ENCODE measurements at places on chromosomes 7 and 10.

DNA sequence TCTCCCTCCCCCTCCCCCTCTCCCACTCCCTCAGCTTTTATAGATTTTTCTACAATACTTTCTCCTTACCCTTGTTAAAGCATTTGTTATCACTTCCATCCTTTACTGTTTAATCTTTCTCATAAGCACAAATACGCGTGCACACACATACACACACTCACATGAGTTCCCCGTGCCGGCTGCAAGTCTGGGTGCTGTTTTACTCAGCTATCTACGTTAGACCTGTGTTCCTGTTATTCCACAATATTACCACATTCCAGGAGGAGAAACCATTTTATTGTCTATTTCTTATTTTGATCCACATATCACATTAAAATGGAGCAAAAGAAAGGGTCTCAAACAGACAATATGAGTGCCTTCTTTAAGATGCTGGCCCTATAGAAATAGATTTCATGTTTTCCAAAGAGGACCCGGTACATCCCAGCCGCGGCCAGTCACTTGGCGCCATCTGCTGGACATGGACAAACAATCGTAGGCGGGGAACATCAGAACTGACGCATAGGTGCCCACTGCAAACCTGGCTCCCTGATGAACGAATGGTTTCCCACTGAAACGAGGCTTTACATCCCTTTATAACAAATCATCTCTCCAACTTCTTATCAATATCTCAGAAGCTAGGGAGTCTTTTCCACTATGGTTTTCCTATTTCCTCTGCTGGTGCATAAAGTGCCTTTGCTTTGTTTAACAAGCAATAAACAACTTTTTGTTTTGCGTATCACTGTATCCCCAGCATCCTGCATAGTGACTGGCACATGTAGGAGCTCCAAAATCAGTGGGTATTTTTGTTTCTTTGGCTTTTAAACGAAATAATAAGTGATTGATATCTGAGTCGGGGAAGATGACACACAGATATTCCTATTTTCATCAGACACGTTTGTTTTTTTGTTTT is 25.2 kb upstream of the OPTN start:
- DNase-seq, result peak; percentile 63

DNA sequence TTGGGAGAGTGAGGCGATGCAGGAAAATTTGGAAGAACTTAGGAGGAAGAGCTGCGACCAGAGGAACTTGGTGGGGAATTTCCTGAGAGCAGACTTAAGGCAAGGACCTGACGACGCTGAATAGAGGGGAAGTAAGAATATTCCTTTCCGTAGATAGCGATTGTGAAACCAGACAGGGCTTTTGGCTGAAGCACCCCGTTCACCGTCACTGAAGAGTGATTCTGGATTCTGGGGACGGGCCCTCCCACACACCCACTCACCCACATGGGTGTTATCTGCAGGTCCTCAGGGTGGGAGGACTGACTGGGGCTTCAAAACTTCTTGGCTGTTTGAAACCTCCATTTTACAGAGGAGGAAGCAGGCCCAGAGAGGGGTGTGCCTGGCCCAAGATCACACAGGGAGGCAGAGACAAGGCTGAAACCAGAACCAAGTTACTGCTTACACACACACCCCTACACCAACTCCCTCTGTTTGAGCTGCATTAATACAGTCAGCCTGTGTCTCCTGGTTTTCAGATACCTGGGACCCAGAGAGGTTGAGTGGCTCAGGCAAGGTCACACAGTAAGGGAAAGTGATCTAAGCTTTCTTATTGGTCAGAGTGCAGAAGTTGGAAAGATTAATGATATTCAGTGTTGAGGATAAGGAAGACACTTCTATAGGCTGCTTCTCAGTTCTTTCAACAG is 37.2 kb upstream of the CDH23 start:
- no peak for DNase-seq

DNA sequence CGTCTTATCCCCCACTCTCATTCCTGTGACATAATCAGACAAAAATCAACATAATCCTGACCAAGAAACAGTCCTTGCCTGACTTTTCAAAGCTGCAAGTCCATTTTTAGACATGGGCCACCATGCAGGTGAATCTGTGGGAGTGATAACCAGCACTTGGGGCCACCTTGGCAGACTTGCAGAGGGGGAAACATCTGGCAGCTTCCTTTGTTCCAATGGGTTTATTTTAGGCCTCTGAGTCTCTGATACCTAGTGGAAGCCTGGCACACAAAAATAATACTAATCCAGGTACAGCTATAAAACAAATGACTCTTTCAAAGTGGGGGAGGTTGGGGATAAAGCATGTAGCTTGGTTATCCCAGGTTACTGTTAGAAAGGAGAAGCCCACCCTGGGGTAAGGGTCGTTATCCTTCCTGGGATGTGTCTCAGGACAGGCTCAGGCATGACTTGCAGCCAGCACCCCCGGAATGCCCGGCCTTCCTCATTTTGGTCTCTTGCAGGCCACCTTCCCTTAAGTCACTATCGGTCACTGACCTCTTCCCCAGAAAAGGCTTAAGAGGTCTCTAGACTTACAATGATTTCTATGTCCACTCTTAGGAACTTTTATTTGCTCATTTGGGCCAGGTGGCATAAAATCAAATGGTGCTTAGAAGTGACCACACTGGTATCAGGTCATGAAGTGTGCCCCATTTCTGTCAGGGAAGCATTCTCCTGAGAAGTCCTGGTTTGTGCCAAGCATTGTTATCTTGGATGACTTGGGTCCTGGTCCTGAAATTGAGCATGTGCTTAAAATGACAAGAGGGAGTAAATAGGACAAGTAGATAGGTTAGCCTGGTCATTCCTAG is 37.6 kb downstream of the EEPD1 start:
- DNase-seq, result no peak

GRCh38 chr7:134789967-134790685 is 10.7 kb downstream of the CALD1 start:
- DNase-seq, result no peak

- no peak for DNase-seq
Measured at GRCh38 chr7:116495736-116496135, 3.8 kb upstream of the CAV2 start.

DNA sequence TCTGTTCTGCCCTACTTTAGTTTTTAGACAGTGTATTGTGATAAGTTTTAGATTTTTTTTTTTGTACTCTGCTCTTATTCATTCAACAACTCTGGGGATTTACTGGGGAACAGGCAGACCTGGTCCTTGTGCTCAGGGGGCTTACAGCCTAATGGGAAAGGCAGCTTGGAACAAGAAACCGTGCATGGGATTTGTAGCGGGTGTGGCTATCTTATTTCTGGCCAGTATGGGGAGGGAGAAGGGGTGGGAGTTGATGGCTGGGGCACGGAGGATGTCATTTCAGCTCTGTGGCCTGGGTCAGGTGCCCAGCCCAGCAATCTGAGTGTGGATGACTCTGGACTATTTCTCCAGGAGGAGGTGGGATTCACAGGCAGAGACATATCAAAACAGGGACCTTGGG is 47.0 kb downstream of the GRK5 start:
- DNase-seq, result no peak

All from iPS DF 6.9 (cell line).